ENCODE measurements at places on chromosomes 2 and 18.

DNA sequence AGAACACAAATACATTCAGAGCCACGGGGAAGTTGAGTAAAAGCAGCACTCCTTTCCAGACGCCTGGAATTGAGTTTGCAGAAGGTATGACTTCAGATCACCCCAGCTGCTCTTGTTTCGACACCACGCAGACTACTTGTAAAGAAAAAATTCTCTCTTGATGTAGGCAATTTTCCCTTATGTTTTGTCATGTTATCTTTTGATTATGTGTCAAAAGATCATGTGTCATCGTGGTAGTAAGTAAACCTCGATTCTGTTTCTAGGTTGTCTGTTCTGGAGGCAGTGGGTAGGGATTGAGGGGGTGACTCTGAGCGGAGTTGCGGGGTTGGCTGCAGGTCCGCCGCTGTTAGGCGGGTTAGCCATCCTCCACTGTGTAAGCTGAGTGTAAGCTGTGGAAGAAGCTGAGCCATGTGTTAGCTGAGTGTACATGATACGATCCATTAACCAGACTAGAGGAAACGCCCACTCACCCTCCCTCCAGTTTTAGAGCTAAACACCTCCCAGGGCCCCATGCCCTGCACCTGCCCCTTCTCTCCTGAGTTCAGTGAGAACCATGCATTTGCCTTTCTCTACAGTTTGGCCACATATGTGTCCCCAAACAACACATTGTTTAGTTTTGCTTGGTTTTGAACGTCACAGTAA lies 181.8 kb downstream of the SNTG2 start:
- no peak overlapping the region for H3K27ac ChIP-seq
- no peak for DNase-seq
- no peaks in the 10 kb centered on the region for H3K27me3 ChIP-seq
- H3K4me1 ChIP-seq, result no peaks in the 10 kb centered on the region
- H3K4me3 ChIP-seq, result no peak overlapping the region
- no peaks in the 10 kb centered on the region for H3K36me3 ChIP-seq

- no peak overlapping the region for H3K27ac ChIP-seq
- H3K27me3 ChIP-seq, result no peaks in the 10 kb centered on the region
- no peak overlapping the region for H3K4me3 ChIP-seq
- H3K36me3 ChIP-seq, result no peaks in the 10 kb centered on the region
- H3K4me1 ChIP-seq, result no peaks in the 10 kb centered on the region
- DNase-seq, result no peak
Observed at GRCh38 chr2:105578166-105578565, 166.5 kb upstream of the NCK2 start.

DNA sequence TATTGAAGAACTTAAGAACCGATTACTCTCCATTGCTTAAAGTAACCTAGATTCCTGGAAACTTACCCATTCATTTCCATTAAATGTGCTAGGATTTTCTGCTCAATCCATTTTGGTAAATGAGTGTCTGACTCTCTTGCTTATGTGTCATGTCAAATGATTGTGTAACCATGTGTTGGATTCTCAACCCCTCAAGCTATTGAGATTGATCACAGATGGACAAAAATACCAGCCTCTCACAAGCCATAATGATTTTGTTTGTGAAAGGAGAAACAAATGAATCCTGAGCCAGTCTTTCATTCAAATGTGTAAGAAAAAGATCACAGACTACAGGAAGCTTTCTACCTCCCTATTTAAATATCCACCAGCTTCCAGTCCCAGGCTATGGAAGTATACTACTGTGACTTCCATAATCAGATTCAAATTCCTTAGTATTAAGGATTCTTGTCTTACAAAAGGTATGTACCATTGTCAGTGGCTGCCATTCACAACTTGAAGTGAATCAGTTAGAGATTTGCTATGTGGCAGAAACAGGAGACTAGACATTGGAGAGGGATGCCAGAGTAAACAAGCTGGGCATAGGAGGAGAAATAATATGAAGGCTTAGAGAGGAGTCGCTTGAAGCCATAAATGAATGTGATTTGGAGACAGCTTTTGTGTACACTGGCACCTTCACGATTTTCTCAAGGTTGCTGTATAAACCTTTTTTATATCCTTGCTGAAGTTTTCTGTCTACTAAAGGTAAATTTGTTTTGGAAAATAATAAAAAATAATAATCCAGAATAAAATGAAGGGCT lies 498.5 kb upstream of the SETBP1 start:
- no peaks in the 10 kb centered on the region for H3K4me1 ChIP-seq
- no peaks in the 10 kb centered on the region for H3K27me3 ChIP-seq
- no peak for DNase-seq

DNA sequence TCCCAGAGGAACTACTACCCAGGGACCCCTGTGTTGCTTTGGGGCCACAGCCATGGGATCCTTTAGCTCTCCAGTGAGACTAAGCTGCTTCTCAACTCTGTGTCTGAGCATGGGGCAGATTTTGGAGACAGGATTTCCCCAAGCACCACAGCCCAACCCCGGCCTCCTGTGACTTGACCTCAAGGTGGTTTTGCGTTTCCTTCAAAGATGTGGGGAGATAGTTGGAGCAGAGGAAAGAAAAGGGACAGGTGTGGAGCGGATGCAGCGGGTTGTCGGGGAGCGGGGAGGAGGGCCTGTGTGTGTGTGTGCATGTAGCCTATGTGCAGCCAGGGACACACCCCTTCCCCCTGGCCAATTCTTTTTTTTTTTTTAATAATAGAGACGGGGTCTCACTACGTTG lies 10.2 kb downstream of the ARID5A start:
- H3K36me3 ChIP-seq, result no peaks in the 10 kb centered on the region
- H3K27ac ChIP-seq, result no peak overlapping the region
- H3K4me3 ChIP-seq, result no peak overlapping the region
- H3K27me3 ChIP-seq, result no peaks in the 10 kb centered on the region

All from aorta (tissue), 5 donors.